ENCODE measurements at places on chromosomes 11 and 22.

DNA sequence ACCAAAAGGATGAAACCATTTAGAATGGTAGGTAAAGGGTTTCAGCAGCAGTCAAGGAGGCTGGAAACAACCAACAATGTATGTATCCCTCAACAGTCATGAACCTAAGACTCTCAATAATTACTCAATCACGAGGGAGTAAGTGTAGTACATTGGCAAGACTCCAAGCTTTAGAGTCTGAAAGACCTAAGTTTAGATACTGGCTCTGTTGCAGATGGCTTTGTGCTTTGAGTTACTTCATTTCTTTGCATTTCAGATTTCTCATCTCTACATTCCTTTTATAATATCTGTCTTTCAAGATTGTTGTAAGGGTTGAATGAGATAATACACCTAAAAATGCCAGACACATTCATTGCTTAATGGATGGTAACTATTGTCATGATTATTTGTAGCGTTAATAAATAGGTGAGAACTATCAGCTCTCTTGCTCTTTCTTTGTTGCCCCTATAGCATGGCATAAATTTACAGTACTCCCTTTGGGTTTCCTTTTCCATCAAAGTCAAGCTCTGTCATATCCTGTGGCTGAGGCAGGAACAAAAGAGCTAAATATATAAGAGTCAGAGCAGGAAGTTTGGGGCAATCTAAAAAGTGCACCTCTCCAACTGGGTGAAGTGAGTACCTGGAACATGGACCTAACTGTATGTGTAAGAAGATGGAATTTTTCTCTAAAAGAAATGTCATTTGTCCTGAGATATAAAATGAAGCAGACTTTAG, 228.2 kb upstream of the ZC3H12C start:
- no peak for DNase-seq

DNA sequence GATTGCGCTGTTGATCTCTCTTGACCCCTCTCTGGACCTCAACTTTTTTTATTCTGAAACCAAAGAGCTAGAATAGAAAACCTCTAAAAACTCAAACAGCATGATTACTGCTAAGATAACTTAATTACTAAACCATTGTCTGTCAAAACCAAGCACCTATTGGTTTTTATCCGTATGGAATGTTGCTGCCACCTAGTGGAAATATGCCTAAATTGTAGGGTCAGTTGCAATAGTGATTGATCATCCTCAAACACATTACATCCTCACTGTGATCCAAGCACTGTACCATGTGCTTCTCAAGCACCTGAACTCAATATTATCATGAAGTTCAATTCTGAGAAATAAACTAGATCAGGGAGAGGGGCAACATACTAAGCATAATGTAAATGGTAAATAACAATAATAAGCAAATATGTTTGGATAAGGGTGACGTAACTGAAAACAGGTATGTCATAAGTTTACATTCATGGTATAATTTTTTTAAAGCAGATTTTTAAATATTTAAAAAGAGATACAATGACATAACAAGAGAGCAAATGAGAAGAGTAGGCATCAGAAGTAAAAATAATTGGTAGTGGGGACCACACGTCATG, 3.8 kb upstream of the OR5A2 start:
- DNase-seq, result peak; percentile 66

- DNase-seq, result no peak
Measured at GRCh38 chr11:112810951-112811350, 150.3 kb upstream of the NCAM1 start.

- no peak for DNase-seq
Measured at GRCh38 chr11:75150879-75151278, at the start of gene SLCO2B1. Gene SLCO2B1 (plus strand): TSS chr11:75151107. CDS start chr11:75151382, 275 bp downstream.

- DNase-seq, result no peak
Measured at GRCh38 chr11:106520146-106520912, 442.9 kb downstream of the AASDHPPT start.

- no peak for DNase-seq
Measured at GRCh38 chr11:127249576-127249975, 249.0 kb upstream of the KIRREL3 start.

- DNase-seq, result no peak
Measured at GRCh38 chr22:26762503-26763472, 105.4 kb downstream of the MIAT start.

- no peak for DNase-seq
Measured at GRCh38 chr11:129273944-129274711, 82.0 kb upstream of the ARHGAP32 start.

DNA sequence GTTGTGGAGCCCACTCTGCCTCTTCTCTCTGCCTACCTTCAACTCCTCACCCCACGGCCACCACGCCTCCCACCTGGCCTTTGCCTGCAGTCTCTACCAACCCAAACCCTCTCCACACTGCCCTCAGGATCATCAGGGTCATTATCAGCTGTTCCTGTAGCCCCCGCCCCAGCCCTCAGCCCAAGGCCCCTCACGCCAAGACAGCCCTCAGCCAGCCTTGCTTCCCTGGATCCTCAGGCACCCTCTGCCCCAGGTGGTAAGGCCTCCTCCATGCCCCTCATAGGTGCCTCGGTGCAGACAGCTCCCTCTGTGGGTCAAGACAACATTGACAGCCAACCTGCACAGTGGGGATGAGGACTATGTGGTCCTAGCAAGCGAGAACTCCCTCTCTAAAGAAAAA, 1.7 kb downstream of the SBF1 start:
- peak; percentile 54 for DNase-seq

GRCh38 chr11:32870676-32871075, 21.9 kb upstream of the QSER1 start:
- DNase-seq, result peak; percentile 38

GRCh38 chr11:111414936-111415335, 35.9 kb upstream of the POU2AF1 start:
- DNase-seq, result no peak

GRCh38 chr11:26599876-26600434, 27.9 kb upstream of the MUC15 start:
- DNase-seq, result no peak

- DNase-seq, result no peak
Measured at GRCh38 chr11:126103150-126103549, 40.5 kb upstream of the CDON start.

- no peak for DNase-seq
Measured at GRCh38 chr22:48972979-48973693, 854.5 kb downstream of the BRD1 start.

- DNase-seq, result no peak
Measured at GRCh38 chr22:25701056-25701780, 40.8 kb upstream of the MYO18B start.

DNA sequence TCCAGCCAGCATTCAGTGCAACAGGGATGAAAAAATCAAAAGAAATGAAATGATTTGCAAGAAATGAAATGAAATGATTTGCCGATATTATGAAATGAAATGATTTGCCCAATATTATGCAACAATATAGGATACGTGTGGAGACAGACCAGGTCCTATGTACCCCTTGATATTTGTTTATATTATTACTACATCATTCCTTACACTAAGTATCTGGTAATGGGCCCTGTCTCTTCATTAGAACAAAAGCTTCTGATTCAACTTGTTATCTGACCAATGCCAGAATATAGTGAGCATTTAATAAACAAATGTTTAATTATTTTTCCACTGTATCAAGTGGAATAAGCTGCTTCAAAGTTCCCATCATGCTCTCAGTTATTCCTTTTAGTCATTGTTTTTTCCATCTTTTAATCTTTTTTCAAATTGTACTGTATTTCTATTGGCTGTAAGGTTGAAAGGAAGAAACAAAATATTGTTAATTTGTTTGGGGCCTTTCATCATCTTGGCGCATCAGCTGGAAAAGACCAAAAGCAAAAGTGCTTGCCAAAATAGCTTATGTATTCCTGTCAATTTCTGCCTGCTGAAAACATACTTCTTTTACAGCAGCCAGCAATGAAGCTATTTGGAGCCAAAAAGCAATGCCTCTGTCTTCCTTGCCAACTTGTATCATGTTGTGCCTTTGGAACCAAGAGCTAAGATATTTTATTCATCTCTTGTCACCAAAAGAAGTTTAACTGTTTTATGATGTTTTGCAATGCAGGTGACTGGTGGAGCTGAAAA, 2314.9 kb downstream of the LRRC4C start:
- DNase-seq, result no peak

DNA sequence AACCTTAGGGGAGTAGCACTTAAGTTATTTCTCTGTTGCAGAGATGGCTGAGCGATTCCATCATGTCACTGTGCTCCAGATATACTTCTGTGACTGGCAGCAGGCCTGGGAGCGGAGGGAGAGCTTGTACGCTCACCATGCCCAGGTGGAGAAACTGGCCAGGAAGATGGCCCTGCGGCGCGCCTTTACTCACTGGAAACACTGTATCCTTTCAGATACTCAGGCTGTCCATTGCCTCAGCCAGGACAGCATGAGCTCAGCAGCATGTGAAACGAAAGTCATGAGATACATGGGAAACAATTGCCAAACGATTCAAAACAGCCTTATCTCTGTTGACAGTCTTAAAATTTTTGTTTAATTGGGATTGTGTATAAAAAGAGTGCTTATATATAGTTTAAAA, 78.9 kb downstream of the SFI1 start:
- no peak for DNase-seq

GRCh38 chr22:43777286-43777685, 34.8 kb downstream of the EFCAB6 start:
- no peak for DNase-seq

DNA sequence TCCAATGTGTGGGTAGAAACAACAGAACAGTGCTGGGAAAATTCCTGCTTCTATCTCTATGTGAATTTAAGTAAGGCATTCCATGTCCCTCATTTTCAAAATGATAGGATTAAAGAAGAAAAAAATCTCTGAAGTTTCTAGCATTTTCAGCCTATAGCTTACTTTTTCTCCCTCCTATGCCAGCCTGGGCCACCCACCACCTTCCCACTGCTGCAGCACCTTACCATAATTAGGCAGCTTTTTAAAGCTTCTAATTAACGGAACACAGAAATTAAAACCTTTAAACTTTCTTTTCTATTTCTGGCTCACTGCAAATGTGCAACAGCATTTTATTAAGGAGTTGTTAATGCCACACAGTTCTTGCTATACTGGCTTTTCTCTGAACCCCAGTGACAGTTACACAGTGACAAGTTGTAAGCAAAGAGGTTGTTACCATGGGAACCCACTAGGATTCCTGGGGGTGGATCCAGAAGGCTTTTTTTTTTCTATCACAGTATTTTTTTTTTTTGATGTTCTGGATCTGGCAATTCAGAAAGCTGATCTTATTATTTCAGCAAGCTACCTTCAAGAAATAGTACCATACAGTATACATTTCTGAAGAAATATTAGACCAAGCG, 20.2 kb downstream of the CELF1 start:
- no peak for DNase-seq
